Activated CD4-positive, alpha-beta T cell treated with anti-CD3 and anti-CD28 coated beads, Interleukin-2, amount 50 U/mL, for 16 hours (primary cell): ENCODE measurements at places on chromosomes 16 and 17.

DNA sequence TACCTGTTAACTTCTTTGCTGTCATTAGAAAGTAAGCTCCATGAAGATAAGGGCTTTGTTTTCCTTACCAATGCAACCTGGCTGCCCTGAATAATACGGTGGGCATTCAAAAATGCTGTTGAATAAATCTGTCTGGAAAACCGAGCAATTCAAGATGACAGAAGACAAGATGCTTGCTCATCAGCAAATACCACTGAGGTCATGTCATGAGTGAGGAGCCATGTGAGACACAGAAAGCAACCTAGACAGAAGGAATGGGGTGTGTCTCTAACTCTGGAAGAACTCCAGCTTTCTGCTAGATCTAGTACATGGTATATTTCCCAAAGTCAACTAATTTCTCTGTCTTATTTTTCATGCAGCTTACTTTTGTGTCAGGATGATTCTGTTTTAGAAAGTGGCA, 64.2 kb downstream of the STH start:
- no peak for DNase-seq

- no peak for DNase-seq
Measured at GRCh38 chr16:65702707-65703402, 581.0 kb upstream of the CDH11 start.

GRCh38 chr17:35866341-35866950, 2.2 kb downstream of the HEATR9 start:
- DNase-seq: no peak

DNA sequence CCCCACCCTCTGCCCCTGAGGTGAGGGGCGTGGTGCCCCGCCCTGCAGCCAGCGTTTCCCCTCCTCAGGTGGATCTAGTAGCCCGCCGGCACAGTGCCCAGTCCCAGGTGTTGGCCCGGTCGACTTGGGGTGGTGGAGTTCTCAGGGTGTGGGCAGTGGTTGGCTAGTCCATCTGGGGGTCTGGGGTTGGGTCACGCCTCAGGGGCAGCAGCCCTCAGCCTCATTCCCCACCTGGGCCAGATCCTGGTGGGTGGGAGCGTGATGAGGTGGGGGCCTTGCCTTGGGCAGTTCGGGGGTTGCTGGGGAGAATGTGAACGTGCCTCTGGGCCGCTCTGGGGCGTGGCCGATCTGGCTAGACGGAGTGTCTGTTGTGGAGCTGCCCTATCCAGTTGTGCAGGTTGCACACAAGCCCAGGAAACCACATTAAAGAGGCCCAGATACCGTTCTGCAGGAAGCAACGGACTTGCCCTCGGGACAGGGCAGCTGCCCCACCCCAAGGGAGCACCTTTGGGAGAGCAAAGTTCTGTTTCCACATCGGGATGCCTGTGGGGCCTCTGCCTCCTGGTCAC, 32.0 kb downstream of the GSE1 start:
- DNase-seq: no peak

GRCh38 chr17:7132511-7133094, 18.0 kb upstream of the ASGR2 start:
- peak; percentile 76 for DNase-seq

DNA sequence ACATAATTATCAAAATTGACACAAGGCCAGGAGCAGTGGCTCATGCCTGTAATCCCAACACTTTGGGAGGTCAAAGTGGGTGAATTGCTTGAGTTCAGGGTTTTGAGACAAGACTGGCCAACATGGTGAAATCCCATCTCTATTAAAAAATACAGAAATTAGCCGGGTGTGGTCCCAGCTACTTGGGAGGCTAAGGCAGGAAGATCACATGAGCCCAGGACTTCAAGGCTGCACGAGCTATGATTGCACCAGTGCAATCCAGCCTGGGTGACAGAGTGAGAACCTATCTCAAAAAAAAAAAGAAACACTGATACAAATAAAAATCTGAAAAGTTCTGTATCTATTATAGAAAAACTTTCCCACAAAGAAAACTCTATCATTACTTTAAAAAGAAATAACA, 15.5 kb downstream of the MYH10 start:
- no peak for DNase-seq

- DNase-seq: no peak
Measured at GRCh38 chr16:48680881-48681280, 70.9 kb upstream of the N4BP1 start.

- peak; percentile 28 for DNase-seq
Measured at GRCh38 chr17:16215965-16216316, 607 bp upstream of the NCOR1 start.

GRCh38 chr16:5854027-5854426, 756.4 kb upstream of the EEF2KMT start:
- peak; percentile 35 for DNase-seq

- no peak for DNase-seq
Measured at GRCh38 chr17:78669256-78669974, 92.2 kb upstream of the DNAH17 start.

DNA sequence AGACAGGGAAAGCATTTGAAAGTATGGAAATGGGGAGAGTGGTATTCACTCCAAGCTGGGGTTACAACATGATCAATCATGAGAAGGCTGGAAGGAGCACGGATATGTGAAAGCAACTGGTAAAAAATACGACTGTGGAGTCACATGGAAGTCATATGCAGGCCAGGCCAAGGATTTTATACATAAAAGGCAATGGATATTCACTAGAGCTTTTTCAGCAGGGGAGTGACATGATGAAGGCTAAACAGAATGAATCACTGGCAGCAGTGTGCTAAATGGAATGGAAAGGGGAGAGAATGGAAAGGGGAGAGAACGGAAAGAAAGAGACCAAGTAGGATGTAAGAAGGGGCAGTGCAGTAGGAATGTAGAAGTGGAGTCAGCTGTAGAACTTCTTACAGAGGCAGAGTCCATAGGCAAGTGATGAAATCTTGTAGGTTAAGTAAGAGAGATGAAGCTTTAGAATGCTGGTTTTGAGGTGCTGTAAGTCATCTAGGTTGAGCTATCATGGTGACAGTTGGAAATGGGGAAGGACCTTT, 13.0 kb upstream of the NETO2 start:
- DNase-seq: no peak

- no peak for DNase-seq
Measured at GRCh38 chr17:17668775-17669579, 12.3 kb upstream of the RAI1 start.

DNA sequence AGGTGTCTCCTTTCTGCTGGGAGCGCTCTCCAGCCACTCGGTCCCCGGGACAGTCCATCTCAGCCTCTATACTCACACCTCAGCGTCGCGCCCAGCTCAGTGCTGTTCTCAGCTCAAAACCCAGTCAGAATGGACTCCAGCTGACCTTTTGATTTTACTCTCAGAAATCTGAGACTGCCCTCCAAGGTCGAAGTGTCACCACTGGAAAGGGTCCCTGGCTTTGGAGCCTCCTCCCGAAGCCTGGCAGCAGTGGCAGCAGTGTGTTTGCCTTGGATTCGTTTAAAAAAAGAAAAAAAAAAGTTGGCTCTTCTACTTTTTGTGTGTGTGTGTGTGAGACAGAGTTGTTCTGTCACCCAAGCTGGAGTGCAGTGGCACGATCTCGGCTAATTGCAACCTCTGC, 10.4 kb downstream of the KLHL36 start:
- DNase-seq: no peak

- DNase-seq: no peak
Measured at GRCh38 chr17:32827227-32827626, 49.7 kb downstream of the MYO1D start.
